Activated CD4-positive, alpha-beta memory T cell treated with anti-CD3 and anti-CD28 coated beads, Interleukin-2, amount 10 ng/mL, durations not matched to agents 7 days and 5 days (primary cell): ENCODE measurements at places on chromosomes 12 and 14. TPM values are rescaled to one million over a fixed set of nuclear protein-coding genes. Genes with fewer than 3 reads are reported as not detected.

ARHGAP9 gene
- 188 TPM for total RNA-seq

IFNG-AS1 gene
- 0.35 TPM for total RNA-seq

PDZRN4 gene
- total RNA-seq, result not detected

ASPG gene
- not detected for total RNA-seq

SYCP3 gene
- total RNA-seq, result 0.30 TPM

RPL36AL gene
- 330 TPM for total RNA-seq

KRT79 gene
- total RNA-seq, result not detected

RNASE3 gene
- not detected for total RNA-seq

NKX2-1 gene
- total RNA-seq, result not detected

AGAP2 gene
- 84.5 TPM for total RNA-seq

RNASE9 gene
- total RNA-seq, result not detected

ANKS1B gene
- 1.3 TPM for total RNA-seq

BCL11B gene
- total RNA-seq, result 82.0 TPM

RND1 gene
- total RNA-seq, result 2.6 TPM

LUM gene
- total RNA-seq, result not detected

PTPRO gene
- 2.5 TPM for total RNA-seq

TRPV4 gene
- total RNA-seq, result not detected

DAO gene
- total RNA-seq, result not detected

ERP27 gene
- 8.5 TPM for total RNA-seq

NELL2 gene
- total RNA-seq, result 10.1 TPM

ARL1 gene
- 49.3 TPM for total RNA-seq

CD163 gene
- total RNA-seq, result not detected

SDR9C7 gene
- total RNA-seq, result not detected

POTEM gene
- total RNA-seq, result not detected

WNT1 gene
- total RNA-seq, result 0.33 TPM

RTL1 gene
- total RNA-seq, result not detected

NGB gene
- total RNA-seq, result not detected
